ENCODE measurements at places on chromosomes 1 and 21.

DNA sequence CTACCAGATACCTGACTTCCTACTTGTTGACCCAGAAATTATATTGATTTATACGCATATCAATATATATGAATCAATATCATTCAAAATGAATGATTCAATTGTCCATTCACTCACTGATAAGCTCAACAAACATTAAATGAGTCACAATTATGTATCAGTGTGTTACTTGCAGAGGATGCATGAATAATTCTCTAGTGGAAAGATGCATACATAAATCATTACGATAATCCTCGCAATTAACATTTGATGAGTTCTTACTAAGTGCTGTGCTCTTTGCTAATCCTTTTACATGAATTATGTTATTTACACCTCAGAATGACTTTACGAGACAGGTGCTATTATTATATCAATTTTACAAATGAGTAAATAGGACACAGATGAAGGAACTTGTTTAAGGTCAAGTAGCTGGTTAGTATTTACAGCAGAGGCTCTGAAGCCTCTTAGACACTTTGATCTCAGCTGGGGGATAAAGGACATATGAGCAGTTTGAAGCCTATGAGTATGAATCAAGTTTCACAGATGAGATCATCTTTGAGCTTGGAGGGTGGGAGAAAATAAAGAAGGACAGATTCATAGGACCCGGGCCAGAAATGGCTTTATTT lies 112.8 kb upstream of the ADAMTS5 start:
- no peak for DNase-seq

DNA sequence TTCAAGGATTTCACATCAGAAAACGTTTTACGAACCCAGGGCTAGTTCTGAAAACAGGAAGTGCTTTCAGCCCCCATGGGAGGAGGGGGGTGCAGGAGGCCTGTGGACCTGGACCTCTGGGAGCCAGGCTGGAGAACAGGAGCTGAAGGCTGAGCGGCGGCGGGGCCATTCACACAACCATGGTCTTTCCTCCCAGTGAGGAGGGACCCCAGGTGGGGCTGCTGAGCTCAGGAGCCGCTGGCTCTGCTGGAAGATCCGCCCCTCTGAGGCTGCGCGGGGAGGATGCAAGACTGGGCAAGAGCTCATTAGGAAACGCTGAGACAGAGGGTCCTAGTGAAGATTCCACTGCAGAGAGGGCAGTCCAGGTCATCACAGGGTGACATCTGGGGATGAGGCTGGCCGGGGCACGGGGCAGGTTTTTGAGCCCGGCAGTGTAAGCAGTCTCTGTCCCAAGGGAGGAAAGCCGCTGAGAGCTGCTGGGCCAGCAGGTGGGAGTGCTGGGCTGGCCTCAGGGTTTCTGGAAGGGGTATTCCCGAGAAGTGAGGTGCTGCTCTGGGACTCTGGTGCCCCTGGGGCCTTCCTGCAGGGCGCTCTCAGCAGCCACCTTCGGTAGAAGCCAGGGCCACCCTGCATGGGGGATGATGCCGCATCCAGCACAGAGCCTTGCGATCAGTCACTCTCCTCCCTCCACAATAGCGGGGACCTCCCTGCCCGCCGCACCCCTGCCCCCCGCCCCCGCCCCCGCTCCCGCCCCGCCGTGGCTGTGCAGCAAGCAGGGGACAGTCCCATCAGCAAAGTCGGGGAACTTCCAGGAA lies 7.5 kb downstream of the MX2 start:
- DNase-seq, result no peak

DNA sequence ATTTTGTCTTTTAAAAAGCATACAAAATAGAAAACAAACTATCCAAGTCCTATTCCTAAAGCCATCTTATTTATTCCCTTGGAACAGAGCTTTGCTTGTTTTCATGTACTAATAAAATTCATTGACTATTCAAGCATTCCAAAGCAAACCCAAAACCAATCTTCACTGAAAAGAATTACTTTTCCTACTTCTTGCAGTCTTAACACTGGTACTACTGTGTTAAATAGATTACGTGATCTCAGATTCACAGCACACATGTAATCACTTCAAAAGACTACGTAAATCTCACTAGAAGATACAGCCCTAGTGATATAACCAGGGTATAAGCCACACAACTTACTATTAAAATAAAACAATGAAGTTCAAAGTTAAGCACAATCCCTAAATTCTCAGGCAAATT lies 39.0 kb downstream of the ZZZ3 start:
- DNase-seq, result no peak

DNA sequence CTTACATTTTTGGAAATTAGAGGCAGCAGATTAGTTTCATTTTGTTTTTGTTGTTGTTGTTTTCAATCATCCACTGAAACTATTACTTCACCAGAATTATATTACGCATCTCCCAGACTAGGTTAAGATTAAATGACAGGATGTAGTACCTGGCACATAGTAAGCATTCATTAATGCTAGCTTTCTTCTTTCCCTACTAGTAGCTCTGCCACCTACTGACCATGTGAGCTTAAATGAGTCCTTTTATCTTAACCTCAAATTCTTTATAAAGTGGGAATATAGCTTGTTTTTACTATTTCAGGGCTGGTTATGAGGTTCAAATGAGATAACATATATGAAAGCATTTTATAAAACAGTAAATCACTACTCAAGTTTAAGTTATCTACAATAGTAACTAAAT lies 10.2 kb upstream of the ASPM start:
- DNase-seq, result no peak

- DNase-seq, result no peak
Observed at GRCh38 chr1:76659171-76659940, 207.9 kb upstream of the ST6GALNAC5 start.

DNA sequence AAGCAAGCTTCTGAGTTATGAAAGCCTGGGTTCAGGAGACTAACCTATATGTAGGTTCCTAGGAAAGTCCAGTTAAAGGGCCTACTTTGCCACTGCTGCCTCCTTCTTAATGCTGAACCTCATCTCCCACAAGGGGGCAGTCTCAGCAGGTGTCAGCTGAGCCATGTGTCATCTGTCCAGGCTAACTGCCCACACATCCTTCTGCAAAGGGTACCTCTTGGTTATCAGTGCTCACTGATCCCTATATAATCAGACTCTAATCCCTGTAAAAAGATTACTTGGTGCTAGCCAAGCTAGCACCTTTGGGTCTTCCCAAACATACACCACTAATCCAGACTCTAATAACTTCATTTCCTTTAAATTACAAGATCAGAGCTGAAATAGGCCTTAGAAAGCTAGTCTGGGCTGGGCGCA lies 9.0 kb downstream of the PRDX1 start:
- DNase-seq, result no peak

GRCh38 chr1:26983863-26984262 lies 9.6 kb upstream of the TRNP1 start:
- DNase-seq, result no peak

DNA sequence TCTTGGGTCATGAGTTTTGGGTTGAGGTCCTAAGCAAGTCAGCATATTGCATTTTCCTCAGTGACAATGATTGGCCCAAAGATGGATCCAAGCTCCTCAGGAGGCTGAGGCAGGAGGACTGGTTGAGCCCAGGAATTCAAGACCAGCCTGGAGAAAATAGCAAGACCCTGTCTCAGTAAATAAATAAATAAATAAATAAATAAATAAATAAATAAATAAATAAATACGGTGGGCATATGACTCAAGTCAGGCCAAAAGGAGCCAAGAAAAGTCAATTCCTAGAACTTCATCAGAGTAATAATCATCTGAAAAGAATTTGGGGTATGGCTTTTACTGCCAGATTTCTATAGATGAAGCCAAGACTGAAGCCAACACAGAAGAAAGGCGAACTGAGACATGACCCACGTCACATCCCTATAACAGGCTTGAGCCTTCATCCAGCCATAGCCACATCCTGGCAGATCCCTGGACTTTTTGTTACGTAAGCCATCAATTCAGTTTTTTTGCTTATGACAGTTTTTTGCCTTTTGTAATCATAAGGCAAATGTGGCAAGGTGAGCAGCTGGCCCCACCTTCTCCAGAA lies 88.5 kb upstream of the NFASC start:
- DNase-seq, result no peak

DNA sequence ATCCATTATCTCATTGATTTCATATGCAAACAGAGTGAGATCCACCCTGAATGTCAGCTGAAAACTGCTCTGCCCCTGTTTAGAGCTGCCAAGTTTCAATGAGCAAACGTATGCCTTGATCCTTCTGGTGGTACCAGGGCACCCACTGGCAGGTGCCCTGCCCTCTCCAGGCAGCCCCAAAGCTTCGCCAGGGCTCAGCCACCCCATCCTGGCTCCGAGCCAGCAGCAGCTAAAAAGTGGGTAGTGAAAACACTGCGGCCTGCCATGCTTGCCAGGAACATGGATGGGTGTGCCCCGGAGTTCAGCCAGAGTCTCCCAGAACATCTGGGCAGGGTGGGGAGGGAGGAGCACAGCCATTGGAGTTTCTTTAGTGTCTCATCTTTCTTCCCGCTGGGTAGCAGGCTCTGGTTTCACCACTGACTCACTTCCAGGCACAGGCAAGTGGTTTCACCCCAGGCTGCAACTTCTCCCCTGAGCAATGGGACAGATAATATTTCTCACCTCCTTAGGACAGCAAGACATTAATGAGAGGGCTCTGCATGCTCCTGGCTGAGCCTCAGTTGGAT lies 8.1 kb upstream of the LMX1A start:
- no peak for DNase-seq

DNA sequence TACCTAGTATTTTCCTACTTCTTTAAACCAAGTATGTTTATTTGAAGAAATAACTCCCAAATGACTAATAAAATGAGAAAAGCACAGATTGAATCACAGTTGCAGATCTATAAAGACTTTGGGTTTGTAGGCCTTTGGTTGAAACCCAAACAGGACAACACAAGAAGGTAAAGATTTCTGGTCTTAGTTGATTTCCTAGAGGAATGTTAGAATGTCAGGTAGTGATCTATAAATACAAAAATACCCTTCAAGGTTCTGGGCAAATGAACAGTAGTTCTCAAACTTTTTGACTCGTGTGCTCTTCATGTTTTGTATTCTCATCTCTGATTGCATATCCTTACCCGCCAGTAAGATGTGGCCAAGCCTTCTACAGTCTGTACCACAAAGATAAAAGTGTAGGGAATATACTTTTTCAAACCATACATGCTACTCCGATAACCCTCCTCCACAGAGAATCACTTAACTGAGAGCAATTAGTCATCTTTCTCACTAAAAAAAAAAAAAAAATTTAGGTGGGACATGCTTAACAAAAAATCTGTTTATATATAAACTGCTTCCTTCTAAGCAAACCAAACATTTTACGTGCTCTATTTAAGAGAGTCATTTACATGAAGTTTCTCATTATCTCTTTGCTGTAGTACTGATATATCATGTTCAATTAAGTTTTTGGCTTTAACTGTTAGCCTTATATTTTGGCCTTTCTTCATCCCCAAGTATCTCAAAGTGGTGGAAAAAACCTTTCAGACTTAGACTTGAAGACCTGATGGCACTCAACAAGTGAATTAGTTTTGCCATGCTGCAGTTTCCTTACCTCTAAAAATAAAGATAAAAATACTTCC lies 36.0 kb downstream of the CNIH4 start:
- DNase-seq, result no peak

DNA sequence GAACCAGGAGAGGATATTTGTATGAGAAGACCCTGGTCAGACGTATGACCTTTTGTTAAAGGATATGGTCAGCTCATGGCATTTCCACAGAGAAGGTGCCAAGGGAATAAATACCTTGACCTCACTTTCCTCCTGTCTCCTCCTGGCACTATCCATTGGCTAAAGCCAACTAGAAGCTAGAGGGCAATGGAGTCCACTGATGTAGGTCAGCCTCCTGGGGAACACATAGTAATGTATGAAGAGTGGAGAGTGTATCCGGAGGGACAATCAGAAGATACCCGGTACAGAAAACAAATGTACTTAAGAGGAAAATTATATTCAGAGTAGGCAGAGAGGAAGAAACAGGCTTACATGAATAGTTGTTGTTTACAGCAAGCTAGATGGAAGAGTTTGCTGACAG lies 698 bp upstream of the NTMT2 start:
- no peak for DNase-seq

DNA sequence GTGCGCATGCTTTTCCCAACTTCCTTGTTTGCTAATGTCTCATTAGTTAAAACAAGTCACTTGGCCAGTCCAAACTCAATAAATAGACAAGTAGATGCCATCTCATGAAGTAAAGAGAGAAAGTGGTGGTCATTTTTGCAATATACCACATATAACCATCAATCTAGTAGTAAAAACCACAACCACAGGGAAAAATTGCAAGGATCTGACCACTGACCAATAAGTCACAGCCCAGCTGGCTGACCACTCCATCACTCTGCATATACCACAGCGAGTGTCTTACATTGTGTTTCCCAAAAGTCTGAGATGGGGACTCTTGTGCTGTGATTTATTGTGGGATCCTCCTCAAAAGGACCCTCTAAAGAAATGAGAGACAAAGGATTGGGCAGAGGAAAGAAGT lies 76.0 kb downstream of the FH start:
- no peak for DNase-seq

DNA sequence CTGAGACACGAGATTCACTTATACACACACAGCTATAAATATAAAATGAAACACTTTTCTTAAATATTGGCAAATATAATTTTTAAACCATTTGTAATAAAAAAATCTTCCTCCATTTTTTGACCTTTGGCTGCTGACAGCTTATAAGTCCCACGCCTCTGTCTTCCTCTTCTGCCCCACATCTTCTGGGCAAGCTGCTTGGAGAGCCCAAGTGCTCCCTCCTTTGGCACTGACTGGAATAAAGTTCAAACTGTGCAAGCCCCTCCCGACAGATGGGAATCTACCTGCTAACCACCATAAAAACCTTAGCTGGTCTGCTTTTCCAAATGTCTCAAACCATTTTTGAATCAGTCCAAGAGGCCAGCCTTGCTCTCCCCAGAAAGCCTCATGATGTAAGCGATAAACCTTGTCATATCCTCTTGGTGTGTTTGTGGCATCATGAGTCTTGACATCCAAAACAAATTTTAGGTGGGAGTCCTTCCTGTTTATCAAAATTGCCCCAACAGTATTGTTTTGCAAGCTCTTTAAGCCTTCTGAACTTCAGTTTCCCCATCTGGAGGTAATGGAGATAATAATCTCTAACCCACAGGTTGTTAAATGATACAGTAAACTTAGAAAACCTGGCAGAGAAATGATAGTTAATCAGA lies 99.8 kb downstream of the SNX7 start:
- DNase-seq, result no peak

- DNase-seq, result no peak
Observed at GRCh38 chr1:61081686-61082310, 563 bp upstream of the NFIA start.

Data from cerebellar nuclear complex (tissue), 1 donor.